ENCODE measurements at places on chromosomes 16 and 17.

- peak; percentile 15 for DNase-seq
Measured at GRCh38 chr16:84220851-84221250, 19.0 kb downstream of the KCNG4 start.

DNA sequence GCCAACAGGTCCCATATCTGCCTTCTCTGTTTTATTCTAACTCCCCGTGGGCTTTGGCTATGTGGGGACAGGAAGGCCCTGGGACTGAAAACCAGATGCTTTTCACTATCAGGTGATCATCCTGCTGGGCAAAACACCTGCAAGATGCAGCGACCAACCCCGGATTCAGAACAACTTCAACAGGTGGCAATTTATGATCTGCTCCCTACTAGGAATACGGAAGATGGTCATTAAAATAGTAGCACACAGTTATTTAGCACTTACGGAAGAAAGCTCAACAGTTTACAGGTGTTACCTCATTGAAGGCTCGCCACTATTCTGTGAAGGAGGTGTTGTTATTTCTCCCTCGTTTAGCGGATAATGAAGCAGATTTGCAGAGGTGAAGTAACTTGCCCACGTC, 7.8 kb upstream of the SLC5A11 start:
- DNase-seq, result no peak

GRCh38 chr16:85248342-85248741, 136.1 kb upstream of the CIBAR2 start:
- DNase-seq, result no peak

DNA sequence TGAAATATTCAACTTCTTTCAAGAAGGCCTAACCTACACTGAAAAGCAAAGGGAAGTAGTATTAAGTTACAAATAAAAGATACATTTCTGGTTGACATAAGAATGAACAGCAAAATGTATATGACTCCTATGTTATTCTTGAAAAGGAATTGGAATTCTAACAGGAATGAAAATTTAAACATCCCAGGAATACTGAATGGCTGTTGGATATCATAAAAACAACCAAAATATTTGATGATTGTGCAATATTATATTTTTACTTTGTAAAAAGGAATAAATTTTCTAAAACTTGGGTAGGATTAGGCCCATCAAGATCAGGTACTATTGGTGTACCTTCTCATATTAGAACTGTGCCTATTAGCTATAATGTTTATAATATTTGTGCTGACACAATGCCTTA, 50.0 kb downstream of the CYB5B start:
- DNase-seq, result peak; percentile 33

- no peak for DNase-seq
Measured at GRCh38 chr16:89303617-89304016, 86.1 kb downstream of the ZNF778 start.

GRCh38 chr17:19937522-19937921, 40.1 kb downstream of the AKAP10 start:
- no peak for DNase-seq

GRCh38 chr16:82633964-82634600, 7.3 kb downstream of the CDH13 start:
- DNase-seq, result peak; percentile 56

GRCh38 chr17:27327871-27328270, 34.0 kb downstream of the WSB1 start:
- no peak for DNase-seq

DNA sequence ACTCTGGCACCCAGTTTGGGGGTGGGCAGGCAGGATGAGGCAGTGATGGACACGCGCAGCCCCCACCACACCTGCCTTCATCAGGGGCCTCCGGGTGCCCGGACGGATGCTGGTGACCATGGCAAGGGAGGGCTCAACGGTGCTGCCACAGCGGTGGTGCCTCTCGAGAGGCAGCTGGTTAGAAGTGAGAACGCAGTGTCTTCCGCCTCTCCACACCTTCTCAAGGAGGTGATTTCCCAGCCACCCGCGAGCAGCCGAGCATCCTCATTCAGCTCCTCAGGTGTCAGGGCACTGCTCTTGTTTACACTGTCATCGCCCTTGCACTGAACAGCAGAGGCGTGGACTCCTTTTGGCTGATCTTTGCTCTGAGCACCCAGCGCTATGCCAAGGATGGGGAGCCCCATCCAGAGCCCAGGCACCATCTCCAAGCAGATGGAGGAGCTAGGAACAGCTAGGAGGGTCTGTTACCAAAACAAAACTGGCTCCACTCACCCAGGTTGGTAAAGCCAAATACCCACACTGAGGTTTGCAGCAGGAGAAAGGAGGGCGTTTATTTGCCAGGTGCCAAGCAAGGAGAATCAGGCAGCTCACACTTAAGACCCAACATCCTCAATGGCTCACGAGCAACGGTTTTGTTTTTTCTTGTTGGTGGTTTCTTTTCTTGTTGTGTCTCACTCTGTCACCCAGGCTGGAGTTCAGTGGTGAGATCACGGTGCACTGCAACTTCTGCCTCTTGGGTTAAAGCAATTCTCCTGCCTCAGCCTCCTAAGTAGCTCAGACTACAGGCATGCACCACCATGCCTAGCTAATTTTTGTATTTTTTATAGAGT, 174.3 kb upstream of the TNRC6C start:
- DNase-seq, result no peak

GRCh38 chr16:28042811-28043210, 20.7 kb downstream of the GSG1L start:
- peak; percentile 26 for DNase-seq

DNA sequence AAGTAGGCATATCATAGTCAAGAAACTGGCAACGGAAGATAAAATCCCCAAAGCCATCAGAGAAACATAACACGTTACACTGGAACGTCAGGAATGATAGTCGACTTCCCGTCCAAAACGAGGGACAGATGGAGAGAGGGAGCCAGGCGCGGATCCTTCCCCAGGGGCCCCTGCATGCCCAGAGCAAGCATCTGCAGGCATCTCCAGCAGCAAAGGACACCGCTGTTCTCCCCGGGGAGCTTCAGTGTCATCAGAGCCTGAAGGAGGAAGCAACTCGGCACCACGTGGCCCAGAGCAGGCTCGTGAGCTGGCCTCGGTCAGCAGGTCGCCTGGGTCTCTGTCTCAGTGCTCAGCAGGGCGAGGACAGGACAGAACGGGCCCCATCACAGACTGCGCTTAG, 50.1 kb downstream of the LMF1 start:
- DNase-seq, result peak; percentile 85

- no peak for DNase-seq
Measured at GRCh38 chr17:70021726-70022125, 53.3 kb upstream of the KCNJ16 start.

DNA sequence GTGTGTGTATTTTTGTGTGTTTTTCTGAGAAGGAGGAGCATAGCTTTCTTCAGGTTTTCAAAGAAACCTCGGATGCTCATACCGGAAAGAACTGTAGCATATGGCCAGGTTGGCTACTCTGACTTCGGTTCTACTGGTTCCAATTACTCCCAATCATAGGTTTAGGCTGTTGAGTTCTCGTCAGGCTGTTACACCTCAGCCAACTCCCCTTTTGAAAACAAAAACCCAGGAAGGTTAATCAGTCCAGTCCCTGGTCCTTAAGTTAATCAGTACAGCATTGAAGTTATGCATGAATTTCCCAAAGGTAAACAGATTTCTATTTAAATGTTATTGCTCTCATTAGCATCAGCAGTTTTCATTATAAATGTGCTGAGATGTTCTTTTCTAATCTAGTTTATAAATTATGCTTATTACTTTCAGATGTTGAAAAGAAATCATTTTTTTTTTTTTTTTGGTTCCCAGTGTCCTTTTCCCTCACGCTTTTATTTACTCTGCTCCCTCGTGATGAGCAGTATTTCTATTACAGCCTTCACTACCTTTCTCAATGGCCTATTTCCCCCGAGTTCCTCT, 111.0 kb downstream of the NPIPB5 start:
- no peak for DNase-seq

- DNase-seq, result no peak
Measured at GRCh38 chr17:33140413-33141099, 148.9 kb downstream of the SPACA3 start.

GRCh38 chr17:4839221-4839620, 6.1 kb downstream of the MINK1 start:
- no peak for DNase-seq

GRCh38 chr16:88742896-88743605, 36.7 kb downstream of the CTU2 start:
- DNase-seq, result no peak

GRCh38 chr16:57444711-57445110, 2.5 kb downstream of the CIAPIN1 start:
- DNase-seq, result no peak

DNA sequence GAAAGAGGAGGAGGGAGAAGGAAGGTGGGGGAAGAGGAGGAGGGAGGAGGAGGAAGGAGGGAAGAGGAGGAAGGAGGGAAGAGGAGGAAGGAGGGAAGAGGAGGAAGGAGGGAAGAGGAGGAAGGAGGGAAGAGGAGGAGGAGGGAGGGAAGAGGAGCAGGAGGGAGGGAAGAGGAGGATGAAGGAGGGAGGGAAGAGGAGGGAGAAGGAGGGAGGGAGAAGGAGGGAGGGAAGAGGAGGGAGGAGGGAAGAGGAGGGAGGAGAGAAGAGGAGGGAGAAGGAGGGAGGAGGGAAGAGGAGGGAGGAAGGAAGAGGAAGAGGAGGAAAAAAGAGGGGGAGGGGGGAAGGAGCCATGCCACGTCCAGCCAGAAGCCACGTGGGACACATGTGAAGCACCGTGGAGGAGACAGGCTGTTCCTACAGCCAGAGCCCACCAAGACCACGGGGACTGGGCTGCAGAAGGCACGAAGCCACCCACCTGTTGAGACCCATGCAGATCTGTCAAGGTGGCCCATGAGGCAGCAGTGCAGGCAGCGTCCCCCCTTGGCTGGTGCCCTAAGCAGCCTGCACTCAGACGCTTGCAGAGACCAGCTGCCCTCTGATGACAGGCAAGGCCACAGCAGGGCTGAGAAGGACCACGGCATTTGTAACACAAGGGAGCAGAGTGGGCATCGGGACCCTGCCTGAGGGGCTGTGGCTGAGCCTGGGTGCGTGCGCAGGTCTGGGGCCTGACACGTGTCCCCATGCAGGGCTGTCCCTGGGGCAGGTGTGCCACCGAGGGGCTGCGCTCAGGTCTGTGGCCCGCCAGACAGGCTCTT, 10.3 kb downstream of the NDUFAF8 start:
- DNase-seq, result no peak

DNA sequence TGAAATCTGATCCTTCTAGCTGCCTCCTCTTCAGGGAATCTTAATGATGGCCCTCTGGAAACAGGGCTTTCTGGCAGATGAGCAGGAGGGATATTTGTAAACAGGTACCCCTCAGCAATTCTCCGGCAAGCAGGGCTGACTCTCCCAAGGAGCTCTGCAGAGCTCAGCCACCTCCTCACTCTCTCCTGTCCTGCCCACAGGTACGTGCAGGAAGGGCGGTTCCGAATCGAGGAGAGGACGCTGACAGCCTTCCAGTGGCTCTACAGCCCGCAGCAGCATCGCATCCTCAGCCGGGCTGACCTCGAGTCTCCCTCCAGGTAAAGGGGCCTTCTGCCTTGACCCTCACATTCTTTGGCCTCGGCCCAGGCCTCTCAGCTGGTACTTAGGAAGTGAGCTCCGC, 20.7 kb upstream of the CCDC92B start:
- DNase-seq, result no peak

- no peak for DNase-seq
Measured at GRCh38 chr17:77455111-77455890, 314.5 kb downstream of the SEC14L1 start.

GRCh38 chr17:65987988-65988387, 203.9 kb downstream of the CEP112 start:
- peak; percentile 28 for DNase-seq
